ENCODE measurements at places on chromosomes 2 and 18. TPM values are rescaled to one million over a fixed set of nuclear protein-coding genes. Genes with fewer than 3 reads are reported as not detected.

DNA sequence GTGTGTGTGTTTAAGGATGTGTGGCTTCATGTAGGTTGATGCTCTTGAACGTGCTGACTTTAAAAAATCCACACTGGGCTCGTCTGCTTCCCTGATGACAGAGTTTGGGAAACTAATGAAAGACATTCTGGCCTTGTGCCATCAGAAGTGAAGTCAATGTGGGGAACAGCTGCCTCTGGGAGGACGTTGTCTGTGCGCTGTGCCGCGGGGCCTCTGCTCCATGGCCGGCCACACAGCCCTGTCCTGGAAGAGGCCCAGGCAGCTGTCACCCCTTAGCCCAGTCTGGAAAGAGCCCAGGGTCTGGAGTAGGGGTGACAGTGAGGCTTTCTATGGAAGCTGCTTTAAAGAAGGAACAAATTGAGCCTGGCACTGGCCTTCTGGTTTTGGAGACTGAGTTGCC is 155.8 kb downstream of the SH3RF3 start:
- DNase-seq, result no peak

GRCh38 chr2:46852598-46852997 is 63.0 kb downstream of the MCFD2 start:
- no peak for DNase-seq

CYS1 gene
- 0.79 TPM for total RNA-seq

DNA sequence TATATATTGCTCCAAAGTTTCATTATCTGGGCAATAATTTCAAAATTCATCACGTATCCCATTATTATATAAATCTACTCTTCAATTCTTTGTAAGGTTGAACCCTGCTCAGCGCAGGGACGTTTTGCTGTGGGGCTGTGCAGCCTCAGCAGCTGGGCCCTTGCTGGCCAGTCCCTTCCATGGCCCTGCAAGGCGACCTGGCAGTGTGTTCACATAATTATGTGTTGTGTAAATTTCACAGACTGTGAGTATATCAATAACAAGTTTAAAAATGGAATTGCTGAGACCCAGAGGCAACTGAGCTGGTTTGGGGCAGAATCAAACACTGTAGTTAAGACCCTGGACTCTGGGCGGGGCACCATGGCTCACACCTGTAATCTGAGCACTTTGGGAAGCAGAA is 16.1 kb upstream of the MAL start:
- no peak for DNase-seq

NEUROD1 gene
- total RNA-seq, result 72.2 TPM

GRCh38 chr2:24452502-24452885 is 38.6 kb upstream of the NCOA1 start:
- DNase-seq, result no peak

CNTNAP5 gene
- 5.0 TPM for total RNA-seq

- no peak for DNase-seq
These were observed 27.7 kb downstream of the NETO1 start for GRCh38 chr18:72840109-72840508.

DLGAP1 gene
- total RNA-seq, result 3.7 TPM

DNA sequence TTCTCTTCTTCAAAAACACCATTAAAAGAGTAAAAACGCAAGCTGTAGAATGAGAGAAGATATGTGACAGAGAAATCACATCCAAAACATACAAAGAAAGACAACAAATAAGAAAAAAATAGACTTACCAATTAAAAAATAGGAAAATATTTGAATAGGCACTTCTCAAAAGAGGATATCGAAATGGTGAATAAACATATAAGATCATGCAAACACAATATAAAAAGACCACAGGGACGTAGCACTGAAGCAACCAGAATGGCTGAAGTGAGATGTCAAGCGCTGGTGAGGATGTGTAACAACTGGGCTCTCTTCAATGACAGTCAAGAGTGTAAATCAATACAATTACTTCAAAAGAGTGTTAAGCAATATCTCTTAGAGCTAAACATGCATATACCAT is 202.3 kb downstream of the ZBTB7C start:
- no peak for DNase-seq

DNA sequence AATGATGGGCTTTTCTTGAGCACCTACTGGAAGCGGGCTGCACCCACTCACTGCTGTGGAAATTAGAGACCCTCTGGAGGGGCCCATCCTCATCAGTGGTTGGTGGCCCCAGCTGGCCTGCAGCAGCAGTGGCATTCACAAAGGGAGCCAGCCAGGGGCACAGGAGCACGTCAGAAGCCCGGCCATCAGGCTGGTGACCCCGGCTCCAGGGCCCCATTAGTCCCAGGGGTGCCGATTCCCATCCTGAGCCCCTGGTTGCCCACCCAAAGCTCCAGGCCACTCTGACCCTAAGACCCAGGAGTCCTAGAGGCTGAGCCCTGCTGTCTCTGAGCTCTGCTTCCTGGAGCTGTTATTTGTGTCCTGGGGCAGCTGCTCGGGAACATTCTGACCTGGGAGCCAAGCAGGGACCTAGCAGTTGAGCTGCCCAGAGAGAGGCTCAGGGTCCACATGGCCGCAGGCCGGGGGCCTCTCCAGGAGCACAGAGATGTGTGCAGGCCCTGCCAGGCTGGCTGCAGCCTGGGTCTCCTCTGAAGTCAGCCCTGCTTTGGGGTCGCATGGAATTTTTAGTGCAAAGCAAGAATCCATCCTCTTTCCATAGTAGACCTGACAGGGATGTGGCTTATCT is 207.2 kb downstream of the KLHL29 start:
- DNase-seq, result no peak

HOXD1 gene
- total RNA-seq, result 7.7 TPM

- DNase-seq, result no peak
These were observed 190.3 kb downstream of the LPIN1 start for GRCh38 chr2:11936761-11937160.

UGT1A3 gene
- total RNA-seq, result 0.19 TPM

SEMA4C gene
- total RNA-seq, result 45.5 TPM

LAMA3 gene
- total RNA-seq, result 9.4 TPM

GRCh38 chr2:34875091-34875745 is 1276.1 kb upstream of the FAM98A start:
- no peak for DNase-seq

GRCh38 chr18:46447792-46448191 is 209.2 kb downstream of the LOXHD1 start:
- no peak for DNase-seq

LAMA1 gene
- 59.3 TPM for total RNA-seq

CDH7 gene
- 5.5 TPM for total RNA-seq

DNA sequence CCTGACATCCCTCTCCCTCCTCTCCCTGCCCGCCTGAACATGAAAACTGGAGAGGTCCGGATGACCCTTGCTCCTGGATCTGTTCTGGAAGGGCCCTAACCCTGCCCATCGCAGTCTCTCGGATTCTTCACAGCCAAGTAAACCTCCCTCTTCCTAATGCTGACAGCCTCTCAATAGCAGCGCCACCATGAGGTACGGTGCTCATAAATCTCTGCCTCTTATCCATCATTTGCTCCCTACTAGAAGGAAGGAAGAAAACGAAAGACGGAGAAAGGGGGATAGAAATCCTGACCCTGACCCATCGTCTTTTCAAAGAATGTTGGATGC is 257.9 kb downstream of the BCL11A start:
- DNase-seq, result no peak

KCNK3 gene
- total RNA-seq, result 7.7 TPM

GRCh38 chr2:16248571-16249105 is 308.3 kb downstream of the MYCN start:
- no peak for DNase-seq

- no peak for DNase-seq
These were observed 111.9 kb downstream of the MRO start for GRCh38 chr18:50707855-50708469.

DNA sequence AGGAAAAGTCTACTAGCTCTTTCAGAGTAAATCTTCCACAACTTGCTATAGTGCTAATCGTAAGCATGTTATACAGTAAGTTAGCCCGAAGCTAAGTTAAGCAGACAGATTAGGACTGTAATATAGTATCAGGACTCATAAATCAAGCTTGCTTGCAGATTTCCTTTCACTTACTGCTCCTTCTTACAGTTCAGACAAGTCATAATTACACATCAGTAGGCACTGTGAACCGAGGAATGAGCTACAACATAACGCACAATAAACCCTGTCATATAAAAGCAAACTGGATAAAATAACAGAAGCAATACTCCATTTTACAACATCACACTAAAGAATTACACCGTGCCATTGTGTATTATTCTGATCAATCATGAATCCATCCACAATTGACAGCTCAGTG is 832.6 kb upstream of the ZEB2 start:
- DNase-seq, result no peak

GRCh38 chr2:97806738-97807618 is 93.6 kb downstream of the ZAP70 start:
- peak; percentile 83 for DNase-seq

DOK6 gene
- total RNA-seq, result 5.4 TPM

GRCh38 chr2:145012806-145013205 is 492.9 kb upstream of the ZEB2 start:
- DNase-seq, result no peak

KLF11 gene
- 11.8 TPM for total RNA-seq

LRP2 gene
- 12.7 TPM for total RNA-seq

- no peak for DNase-seq
These were observed 7.6 kb upstream of the ONECUT2 start for GRCh38 chr18:57427429-57428201.

GRCh38 chr2:217058791-217059755 is 199.2 kb upstream of the TNP1 start:
- no peak for DNase-seq

GRCh38 chr2:37737507-37737906 is 66.1 kb upstream of the CDC42EP3 start:
- no peak for DNase-seq

DNA sequence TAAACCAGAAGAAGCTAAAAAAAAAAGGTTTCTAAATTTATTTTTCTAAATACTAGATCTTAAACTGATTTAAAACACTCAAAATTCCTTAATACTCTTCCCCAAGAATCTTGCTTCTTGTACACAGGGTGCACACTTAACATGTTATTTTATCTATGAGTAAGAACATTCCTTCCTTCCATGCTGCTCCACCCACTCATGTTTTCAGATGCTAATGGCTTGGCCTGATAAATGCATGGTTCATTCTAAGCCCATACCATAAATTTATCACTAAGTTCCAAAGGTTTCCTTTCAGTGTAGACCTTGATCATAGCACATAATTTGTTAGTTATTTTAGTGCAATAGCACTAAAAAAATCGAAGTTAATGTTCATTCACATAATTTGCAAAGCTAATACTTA is 8.1 kb downstream of the FBXO48 start:
- no peak for DNase-seq

NDUFS1 gene
- total RNA-seq, result 95.9 TPM

VIT gene
- 1.4 TPM for total RNA-seq

LRRC30 gene
- total RNA-seq, result not detected

DNA sequence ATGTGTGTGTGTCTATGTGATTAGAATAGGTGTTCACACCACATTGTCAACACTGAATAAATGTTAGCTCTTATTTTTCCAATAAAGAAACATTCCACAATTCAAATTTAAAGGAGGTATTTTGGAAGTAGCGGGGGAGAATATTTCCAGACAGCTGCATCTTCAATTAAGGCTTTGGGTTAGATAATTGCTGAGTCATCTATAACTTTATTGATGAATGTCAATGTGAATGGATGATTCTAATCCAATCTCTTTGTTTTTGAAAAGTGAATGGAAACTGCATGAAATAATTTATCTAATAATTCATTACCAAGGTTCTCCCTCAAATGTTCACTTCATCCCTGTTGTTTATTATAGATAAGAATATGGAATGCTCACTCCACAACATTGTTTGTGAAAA is 625.2 kb downstream of the IRS1 start:
- DNase-seq, result no peak

GRCh38 chr18:76396792-76397191 is 98.2 kb downstream of the ZNF516 start:
- DNase-seq, result no peak

DNA sequence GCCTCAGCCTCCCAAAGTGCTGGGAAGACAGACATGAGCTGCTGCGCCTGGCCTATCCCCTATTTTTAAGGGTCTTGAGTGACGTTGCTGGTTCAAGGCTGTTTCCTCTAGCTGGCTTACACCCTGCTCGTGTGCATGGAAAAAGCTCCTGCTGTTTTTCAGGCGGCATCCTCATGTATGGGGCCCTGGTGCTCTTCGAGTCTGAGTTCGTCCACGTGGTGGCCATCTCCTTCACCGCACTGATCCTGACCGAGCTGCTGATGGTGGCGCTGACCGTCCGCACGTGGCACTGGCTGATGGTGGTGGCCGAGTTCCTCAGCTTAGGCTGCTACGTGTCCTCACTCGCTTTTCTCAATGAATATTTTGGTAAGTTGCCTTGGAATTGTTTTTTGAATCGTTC is 22.0 kb upstream of the NFATC1 start:
- DNase-seq, result no peak

DNA sequence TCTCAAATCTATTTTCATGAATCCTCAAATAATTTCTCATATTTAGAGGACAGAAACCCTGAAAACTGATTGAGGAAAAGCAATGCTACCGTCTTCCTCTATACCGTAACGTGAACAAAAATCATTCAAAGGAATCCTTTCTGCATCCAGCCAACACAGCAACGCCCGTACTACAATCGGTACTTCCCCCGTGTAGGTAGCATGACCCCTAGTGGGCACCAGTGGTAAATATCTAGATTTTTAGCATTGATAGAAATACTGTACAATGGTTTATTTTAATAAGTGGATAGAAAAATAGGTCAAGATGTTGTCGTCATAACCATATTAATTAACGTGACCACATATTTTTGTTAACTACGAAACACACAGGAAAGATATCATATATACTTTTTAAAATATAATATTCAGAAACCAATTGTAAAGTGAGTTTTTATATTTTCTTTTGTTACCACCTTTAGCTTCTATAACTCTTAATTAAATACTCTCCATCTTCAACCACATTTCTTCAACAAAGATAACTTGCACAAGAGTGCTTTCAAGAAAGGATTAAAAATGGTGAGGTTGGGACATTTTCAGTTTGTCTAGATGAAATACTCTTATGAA is 194.1 kb downstream of the SS18 start:
- DNase-seq, result no peak

DNA sequence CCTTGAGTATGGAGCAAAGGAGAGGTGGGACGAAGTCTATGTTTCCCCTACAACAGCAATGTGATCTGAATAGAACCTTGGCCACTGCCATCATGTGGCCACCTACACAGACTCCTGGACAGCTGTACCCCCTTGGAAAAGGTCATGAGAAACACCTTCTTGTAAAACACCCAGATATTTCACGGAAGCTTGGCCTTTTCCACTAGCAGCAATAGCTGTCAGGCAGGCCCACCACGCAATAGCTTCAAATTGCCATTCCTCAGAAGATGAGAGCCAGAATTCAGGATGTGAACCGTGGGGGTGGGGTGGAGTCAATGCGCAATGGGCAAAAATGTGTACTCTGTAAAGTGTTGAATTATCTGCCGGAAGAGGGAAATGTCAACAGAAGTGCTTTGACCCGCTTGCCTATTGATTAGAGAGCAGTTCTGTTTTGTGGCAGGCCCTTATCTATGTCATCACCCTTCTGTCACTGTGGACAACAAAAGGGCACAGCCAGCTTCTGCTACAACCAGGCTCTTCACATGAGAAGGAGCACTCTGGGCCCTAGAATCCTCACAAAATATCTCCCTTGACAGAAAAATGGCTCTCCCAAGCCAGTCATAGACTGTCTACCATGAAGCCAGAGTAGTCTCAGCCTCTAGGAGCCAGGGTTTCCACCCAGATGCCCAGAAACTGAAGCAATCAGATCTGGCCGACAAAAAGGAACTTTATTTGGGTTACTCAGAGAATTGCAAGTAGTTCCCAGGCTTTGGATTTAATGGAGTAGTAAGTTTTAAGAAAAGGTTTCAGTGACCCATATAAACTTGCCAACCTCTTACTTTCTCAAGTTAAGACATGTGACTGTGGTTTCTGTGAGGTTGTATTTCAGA is 9.5 kb downstream of the INPP1 start:
- DNase-seq, result no peak
